Dermis microvascular lymphatic vessel endothelial cell (primary cell): ENCODE measurements at places on chromosomes 11 and 22.
A peak's percentile ranks its signal among the peaks of the same experiment; 100 is the strongest.

DNA sequence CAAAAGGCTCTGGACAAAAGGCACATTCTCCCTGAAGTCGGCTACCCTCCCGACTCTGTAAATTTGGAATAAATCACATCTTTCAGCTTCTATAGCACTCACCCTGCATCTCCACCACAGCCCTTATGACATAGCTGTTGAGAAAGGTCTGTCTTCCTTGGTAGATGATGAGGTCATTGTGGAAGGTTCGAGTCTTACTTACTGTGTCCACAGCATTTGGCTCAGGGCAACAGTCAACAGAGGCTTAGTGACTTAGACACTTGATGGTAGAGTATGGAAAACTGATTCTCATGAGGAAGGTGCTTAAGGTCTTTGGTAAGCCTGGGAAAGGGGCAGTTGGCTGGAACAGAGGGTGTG lies 45.6 kb downstream of the PTPRJ start:
- no peak for DNase-seq

- peak; percentile 82 for DNase-seq
These were observed 5.2 kb downstream of the PCSK7 start for GRCh38 chr11:117226388-117227385.

DNA sequence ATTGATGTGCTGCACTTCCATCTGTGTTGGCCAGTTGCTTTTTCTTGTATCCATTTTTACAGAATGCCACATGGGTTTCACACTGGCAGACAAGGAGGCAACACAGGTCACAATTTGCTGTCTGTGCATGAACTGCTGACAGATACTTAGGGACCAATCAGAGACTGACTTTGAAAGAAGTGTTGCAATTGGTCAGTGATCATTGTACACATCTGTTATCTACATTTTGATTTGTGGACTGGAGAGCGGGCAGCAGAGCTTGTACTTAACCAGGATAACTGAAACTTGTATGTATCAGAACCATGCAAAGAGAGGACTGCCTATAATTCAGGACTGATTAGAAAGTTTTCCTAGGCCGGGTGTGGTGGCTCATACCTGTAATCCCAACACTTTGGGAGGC lies 21.8 kb downstream of the PRR5 start:
- DNase-seq: no peak

GRCh38 chr22:23237841-23238240 lies 57.5 kb downstream of the BCR start:
- DNase-seq: no peak

DNA sequence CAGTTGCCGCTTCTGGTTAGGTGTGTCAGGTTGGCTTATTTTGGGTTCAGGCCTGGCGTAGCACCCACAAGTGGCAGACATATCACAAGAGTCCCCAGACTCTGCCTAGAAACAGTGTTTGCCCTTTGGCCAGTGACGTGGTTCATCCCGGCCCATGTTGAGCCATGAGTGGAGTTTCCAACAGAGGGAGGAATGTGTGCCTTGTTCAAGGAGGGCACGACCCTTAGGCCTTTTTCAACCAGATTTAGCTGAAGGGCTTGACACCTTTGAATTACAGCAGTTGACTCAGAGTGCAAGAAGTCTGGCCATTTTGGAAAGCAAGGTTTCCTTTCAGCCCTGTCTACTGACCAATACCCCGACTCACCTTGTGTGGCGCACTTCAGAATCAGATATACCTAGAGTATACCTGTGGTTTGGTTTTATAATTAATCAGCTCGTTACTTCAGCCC lies 15.1 kb upstream of the AIFM3 start:
- DNase-seq: no peak

GRCh38 chr11:6273188-6273587 lies 13.6 kb downstream of the CCKBR start:
- no peak for DNase-seq

DNA sequence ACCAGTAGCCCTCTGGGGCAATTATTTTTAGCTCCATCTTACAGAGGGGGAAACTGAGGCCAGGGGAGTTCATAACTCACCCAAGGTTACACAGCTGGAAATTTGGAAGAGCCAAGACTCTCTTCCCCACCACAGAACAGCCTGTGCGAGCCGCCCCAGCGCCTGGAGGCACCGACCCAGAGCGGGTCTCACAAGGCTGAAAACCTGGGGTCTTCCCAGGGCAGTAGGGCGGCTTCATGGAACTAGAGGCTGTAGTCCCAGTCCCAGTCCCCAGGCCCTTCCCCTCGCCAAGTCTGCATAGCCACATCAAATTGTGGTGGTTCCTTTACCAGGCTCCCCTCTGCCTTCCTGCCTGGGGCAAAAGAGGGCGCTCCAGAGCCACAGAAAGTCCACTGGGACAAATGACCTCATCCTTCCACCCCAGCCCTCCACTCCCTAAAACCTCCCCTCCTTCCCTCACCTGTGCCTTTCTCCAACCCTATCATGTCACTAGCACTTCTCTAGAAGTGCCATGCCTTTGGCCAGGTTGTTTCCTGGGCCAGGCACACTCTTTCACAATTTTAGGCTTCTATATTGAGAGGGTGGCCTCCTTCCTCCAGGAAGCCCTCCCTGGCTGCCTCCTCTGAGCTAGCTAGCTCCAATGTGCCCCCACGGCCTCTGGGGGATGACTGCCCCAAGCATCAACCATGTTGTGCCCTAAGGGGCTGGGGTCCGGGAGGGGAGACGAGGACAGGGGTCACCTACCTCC lies 15.2 kb upstream of the CDC42EP1 start:
- peak; percentile 47 for DNase-seq
